ENCODE measurements at places on chromosomes 3 and 15.

DNA sequence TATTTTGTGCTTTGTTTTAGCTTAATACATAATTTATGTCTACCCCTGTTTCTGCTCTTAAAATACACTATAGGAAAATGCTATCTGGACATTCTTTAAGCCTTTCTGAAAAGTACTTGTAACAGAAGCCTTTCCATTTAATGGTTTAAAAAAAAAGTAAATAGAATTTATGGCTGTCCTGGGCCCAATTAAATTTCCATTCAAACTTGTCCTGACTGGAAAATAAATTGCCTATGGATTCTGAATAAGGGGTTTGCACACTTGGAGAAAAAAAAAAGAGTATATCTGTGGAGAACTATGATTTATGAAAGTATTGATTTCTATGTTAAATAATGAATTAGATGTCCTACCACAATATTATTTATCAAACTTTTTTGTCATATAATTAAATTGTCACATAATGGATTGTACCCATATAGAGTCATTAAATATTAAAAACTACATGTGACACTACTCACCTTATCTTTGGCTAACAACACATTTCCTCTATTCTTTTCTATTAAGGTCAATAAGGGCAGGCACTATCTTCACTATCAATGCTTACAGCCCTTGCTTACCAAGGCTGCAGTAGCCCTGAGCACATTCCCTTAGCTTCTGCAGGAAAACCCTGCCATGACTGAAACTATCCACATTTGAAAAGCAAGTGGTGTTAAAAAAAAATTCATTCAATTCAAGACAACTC, 396.1 kb upstream of the ROBO2 start:
- no peak for DNase-seq

- no peak for DNase-seq
These were observed 13.7 kb downstream of the C15orf39 start for GRCh38 chr15:75215107-75216004.

DNA sequence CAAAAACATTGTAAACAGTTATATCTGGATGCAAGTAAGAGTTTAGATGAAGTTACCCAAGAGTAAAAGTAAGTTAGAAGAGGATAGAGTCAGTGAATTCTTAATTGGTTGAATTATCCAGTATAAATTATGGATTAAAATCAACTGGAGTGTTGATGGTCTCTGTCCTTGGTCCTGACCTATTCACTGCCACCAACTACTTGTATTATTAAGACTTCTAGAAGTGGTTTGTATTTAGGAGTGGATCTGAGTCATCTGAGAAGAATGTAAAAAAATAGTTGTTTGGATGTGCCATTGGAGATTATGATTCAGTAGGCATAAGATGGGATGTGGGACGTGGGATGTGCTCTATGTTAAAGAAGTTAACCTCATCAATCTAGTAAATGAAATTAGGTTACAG, 86.4 kb downstream of the SYNPR start:
- no peak for DNase-seq

DNA sequence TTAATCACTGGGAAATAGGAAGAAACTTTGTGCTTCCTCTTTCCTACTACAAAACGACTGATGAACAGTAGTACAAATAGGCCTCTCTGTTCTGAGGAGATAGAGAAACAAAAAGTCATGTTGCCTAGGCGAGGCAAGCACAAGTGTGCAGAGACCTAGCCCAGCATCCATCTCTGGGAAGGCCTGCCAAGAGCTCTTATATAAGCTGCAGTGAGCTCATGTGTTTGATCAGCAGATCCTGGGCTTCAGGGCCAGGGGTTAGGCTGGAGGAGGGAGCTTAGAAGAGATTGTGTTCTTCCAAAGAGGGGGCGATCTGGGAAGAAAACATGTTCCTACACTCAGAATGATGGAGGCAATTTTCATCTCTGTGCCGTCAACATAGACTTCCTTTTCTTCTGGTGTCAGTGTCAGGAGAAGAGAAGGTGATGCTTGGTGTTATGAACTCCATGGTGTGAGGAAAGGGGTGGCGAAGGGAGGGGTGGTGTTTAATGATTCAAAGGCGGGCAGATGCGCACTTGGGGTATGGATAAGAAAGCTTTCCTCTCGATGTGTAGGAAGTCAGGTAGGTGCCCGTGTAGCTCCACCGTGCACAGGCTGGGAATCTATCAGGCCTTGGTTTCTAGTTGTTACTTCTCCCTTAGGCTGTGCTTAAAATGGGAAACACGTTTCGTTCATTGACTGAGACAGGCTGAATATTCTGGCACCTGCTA, 29.5 kb upstream of the ETV5 start:
- no peak for DNase-seq

DNA sequence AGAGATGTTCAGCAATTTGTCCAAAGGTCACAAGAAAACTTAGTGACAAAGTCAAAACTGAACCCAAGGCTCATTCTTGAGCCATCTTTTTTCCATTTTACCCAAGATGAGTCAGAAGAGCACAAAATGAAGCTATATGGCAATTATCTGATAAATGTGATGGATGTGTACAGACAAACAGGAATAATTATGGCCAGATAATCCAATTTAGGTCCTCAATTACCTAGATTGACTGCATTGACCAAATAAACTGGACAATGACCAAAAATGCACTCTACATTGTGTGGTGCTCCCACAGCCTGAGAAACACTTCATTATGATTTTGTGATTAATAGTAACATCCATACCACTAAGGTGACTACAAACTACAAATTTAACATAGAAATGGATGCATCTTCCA, 1105.8 kb downstream of the IGSF11 start:
- no peak for DNase-seq

DNA sequence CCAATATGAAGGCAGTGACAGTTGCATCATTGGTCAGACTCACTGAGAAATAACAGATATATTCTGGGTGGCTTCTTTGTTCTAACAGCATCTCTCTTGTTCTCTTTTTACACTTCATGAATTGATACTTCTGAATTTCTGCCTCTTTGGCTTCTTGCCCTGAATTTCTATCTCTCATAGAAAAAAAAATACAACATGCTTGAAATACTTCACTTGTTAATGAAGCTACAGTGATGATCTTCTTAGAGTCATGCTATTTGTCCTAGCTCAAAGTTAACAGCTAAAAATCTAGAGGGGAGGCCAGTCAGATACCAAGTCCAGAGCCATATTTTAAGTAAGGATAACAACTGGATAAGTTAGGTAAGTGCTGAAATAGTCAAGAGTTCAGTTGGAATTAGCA, 597.2 kb upstream of the AGTR1 start:
- DNase-seq: no peak

- no peak for DNase-seq
These were observed 9.4 kb downstream of the ANKRD63 start for GRCh38 chr15:40273428-40273827.

GRCh38 chr15:37098468-37099318, 1.7 kb downstream of the MEIS2 start:
- DNase-seq: no peak

DNA sequence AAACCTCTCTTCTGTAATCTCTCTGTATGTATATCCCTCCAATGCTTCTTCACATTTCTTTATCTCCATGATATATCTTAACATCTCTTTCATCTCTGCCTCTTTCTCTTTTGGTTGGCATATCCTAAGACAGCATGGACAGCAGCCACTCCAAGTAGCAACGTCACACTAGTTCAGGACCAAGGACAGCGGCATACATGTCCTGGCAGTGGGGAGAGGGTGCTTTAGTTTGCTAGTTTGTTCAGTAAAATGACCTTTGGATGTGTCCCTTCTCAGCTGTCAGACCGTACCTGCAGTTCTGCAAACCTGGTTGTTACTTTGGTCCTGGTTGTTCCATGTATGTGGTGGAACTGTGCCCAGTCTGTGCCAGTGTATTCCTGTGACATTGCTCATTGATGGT, 225.6 kb upstream of the ROPN1 start:
- no peak for DNase-seq

Measured in activated naive CD4-positive, alpha-beta T cell treated with Interleukin-2 at 50 U/mL for 16 hours (primary cell).